Left ventricle myocardium inferior (tissue), 1 donor: ENCODE measurements at places on chromosomes 6 and 20. TPM values are rescaled to one million over a fixed set of nuclear protein-coding genes. Genes with fewer than 3 reads are reported as not detected.

- H3K27ac ChIP-seq: no peak overlapping the region
- no peak for DNase-seq
- no peak overlapping the region for H3K4me3 ChIP-seq
Measured at GRCh38 chr6:4299476-4299875, 164.1 kb upstream of the ECI2 start.

DNA sequence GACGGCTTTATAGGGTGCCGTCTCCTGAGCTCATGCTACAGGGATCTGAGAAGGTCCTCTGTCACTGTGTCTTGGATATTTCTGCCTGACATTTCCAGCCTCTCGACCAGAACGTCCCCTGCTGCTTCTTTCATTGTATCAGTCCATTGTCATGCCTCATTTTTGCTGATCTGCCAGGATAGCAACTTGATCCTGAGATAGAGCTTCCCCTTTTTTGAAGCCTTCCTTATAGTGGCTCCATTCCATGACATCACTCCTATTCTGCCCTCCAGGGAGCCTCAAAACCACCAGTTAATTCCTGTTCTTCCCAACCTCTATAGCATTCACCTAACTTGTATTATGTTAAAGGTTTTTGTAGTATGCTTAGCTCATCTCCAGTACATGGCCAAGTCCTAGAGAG is 431.8 kb upstream of the NOX3 start:
- no peak for DNase-seq
- peaks cover 7% of the 10 kb centered on the region for H3K4me1 ChIP-seq
- no peak overlapping the region for H3K4me3 ChIP-seq
- no peaks in the 10 kb centered on the region for H3K36me3 ChIP-seq
- no peak overlapping the region for H3K27ac ChIP-seq

GRCh38 chr6:166270706-166271375 is 37.4 kb downstream of the PRR18 start:
- H3K4me1 ChIP-seq: no peaks in the 10 kb centered on the region
- H3K36me3 ChIP-seq: no peaks in the 10 kb centered on the region
- H3K27me3 ChIP-seq: peaks cover 70% of the 10 kb centered on the region
- DNase-seq: no peak
- H3K27ac ChIP-seq: no peak overlapping the region

The NELFE gene
- total RNA-seq: 39.3 TPM

DNA sequence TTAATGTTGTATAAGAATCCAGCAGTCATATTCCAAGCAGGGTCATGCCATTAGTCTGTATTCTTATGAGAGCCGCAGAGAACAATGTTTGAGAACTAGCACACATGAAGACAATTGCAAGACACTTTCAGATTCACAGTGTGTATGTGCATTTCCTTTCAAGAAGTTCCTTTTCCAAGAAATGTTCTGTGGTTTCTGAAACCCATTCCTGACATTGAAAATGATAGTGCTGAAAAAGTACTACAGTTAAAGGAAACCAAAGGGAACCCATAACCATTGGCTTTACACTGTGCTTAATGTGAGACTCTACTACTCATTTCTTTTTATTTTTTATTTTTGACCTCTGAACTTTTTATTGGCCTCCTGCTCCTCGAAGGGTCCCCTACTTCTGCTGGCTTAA is 4.2 kb upstream of the CALHM6 start:
- peaks cover 7% of the 10 kb centered on the region for H3K4me1 ChIP-seq
- H3K4me3 ChIP-seq: no peak overlapping the region
- H3K36me3 ChIP-seq: no peaks in the 10 kb centered on the region
- no peak overlapping the region for H3K27ac ChIP-seq
- H3K27me3 ChIP-seq: no peaks in the 10 kb centered on the region
- DNase-seq: no peak

The HRH3 gene
- total RNA-seq: not detected

- DNase-seq: no peak
- H3K27ac ChIP-seq: peak overlapping the region; percentile 31
- no peaks in the 10 kb centered on the region for H3K27me3 ChIP-seq
- no peak overlapping the region for H3K4me3 ChIP-seq
Measured at GRCh38 chr6:71408787-71409723, 120.4 kb downstream of the OGFRL1 start.

DNA sequence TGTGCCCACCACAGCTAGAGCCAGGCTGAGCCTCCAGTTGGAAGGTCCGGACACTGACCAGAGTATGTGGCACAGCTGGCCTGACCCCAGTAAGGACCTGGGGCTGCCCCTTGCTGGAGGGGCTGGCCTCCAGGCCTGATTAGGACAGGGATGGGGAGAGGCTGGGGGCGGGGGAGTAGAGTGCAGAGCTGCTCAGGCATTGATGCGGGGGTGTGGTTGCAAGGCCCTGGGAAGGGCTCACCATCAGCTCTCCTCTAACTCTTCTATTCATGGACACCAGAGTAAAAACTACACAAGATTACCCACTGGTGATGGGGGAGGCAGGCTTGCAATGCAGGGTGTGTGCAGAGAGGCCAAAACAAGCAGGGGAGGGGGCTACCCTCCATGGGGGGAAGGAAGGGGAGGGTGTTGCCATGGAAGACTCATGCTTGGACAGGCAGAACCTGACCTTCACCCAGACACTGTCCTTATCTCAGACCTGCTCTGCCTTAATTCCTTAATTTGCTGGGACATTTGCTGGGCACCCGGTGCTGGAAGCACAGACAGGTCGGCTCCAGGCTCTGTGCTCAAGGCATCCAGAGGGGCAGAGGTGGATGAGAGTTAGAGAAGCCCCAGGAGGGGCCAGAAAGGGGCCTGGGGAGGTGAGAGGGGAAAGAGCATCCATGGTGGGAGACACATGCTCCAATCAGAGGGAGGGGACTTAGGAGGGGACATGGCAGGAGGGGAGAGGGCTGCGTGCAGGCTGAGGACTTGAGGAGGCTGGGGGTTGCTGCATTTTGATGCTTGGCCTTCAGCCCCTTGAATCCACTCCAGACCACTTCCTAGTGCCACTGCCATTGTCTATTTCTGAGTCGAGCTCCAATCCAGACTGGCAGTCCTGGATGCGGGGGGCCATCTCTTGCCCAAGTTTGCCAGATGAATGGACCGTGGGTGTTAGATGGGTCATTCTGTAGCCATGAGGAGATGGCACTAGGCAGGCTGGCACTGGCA is 7.6 kb upstream of the EMILIN3 start:
- H3K27me3 ChIP-seq: no peaks in the 10 kb centered on the region
- H3K36me3 ChIP-seq: no peaks in the 10 kb centered on the region
- H3K27ac ChIP-seq: no peak overlapping the region
